Left ventricle myocardium inferior (tissue), 1 donor: ENCODE measurements at places on chromosomes 6 and 20. TPM values are rescaled to one million over a fixed set of nuclear protein-coding genes. Genes with fewer than 3 reads are reported as not detected.

Gene NEURL2
- total RNA-seq: 7.6 TPM

DNA sequence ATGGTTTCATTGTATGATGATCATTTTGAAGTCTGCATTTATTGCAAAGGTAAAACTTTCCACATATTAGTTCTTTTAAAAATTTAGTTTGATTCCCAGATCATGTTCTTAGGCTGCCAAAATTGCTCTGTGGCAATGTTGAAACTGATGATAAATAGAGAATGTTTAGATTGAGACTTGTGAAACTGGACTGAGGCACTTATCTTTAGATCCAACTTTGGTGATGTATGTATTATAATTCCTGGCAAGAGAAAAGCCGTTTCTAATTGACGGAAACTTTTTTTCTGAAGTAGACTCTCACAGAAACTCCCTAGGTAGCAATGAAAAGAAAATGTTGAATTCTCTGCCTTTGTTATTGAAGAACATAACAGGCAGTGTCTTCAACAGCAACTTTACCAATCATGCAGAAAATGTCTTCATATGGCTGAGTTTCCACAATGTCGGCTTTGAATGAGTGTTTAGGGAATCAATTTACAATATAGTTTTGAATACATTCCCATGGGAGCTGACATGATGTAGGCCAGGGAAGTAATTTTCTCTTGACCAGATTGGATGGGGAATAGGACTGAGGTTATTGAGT lies 456.2 kb downstream of the CD109 start:
- no peaks in the 10 kb centered on the region for H3K4me1 ChIP-seq
- DNase-seq: no peak
- no peaks in the 10 kb centered on the region for H3K36me3 ChIP-seq
- H3K4me3 ChIP-seq: no peak overlapping the region
- no peak overlapping the region for H3K27ac ChIP-seq

DNA sequence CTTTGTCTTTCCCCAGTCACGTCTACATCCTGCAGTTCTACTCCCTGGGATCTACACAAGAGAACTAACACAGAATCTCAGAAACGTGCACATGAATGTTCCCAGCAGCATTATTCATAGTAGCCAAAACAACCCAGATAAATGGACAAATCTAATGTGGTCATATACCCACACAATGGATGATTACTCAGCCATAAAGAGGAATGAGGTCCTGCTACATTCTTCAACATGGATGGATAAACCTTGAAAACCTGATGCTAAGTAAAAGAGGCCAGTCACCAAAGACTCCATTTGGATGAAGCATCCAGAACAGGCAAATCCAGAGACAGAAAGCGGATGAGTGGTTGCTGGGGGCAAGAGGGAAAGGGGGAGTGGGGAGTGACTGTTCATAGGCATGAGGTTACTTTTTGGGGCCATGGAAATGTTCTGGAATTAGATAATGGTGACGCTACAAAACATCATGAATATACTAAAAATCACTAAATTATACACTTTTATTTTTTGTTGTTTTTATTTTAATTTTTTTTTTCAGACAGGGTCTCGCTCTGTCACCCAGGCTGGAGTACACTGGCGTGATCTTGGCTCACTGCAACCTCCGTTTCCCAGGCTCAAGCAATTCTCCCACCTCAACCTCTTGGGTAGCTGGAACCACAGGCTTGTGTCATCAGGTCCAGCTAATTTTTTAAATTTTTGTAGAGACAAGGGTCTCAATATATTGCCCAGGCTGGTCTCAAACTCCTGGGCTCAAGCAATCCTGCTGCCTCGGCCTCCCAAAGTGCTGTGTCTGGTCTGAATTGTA lies 50.8 kb upstream of the DSN1 start:
- H3K36me3 ChIP-seq: peaks cover 52% of the 10 kb centered on the region
- no peak overlapping the region for H3K27ac ChIP-seq
- H3K4me1 ChIP-seq: peaks cover 82% of the 10 kb centered on the region
- no peaks in the 10 kb centered on the region for H3K27me3 ChIP-seq

DNA sequence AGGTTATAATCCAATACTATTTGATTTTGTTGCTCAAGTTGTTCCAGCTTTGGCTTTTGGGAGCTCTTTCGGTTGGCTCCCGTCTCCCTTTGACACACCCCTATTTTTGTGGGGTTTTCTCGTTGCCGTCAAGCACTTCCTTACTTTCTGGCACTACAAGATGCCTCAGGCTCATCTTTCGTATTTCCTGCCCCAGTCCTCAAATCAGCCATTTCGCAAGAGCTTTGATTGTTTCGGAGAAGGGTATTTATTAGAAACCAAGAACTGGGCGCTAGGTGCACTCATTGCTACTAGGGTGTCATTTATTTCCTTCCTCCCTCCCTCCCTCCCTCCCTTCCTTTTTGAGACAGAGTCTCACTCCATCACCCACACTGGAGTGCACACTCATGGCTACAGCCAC lies 13.3 kb upstream of the SOX12 start:
- H3K27ac ChIP-seq: no peak overlapping the region
- no peak overlapping the region for H3K4me3 ChIP-seq
- no peak for DNase-seq

Gene ZMYND8
- 37.9 TPM for total RNA-seq

Gene PTPRT
- total RNA-seq: 0.08 TPM

Gene ZFP57
- not detected for total RNA-seq

DNA sequence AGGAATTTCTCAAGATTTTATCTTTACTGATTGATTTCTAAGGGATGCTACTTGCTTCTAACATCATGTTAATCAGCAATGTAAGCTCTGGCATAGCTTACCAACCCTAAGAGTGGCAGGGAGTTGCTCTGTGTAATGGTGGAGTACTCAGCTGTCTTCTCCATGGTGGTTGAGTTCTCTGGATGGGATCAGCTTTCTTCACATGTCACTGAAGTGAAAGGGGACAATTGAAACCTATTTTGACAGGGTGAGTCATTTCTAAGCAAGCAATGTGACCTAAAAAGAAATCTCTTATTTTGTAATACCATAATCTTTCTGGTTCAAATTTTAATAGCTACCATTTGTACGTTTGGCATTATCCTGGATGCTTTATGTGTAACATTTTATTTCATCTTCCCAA lies 430.4 kb downstream of the GJA1 start:
- no peak overlapping the region for H3K4me3 ChIP-seq
- H3K27me3 ChIP-seq: no peaks in the 10 kb centered on the region
- H3K4me1 ChIP-seq: no peaks in the 10 kb centered on the region
- no peak overlapping the region for H3K27ac ChIP-seq
- no peaks in the 10 kb centered on the region for H3K36me3 ChIP-seq

DNA sequence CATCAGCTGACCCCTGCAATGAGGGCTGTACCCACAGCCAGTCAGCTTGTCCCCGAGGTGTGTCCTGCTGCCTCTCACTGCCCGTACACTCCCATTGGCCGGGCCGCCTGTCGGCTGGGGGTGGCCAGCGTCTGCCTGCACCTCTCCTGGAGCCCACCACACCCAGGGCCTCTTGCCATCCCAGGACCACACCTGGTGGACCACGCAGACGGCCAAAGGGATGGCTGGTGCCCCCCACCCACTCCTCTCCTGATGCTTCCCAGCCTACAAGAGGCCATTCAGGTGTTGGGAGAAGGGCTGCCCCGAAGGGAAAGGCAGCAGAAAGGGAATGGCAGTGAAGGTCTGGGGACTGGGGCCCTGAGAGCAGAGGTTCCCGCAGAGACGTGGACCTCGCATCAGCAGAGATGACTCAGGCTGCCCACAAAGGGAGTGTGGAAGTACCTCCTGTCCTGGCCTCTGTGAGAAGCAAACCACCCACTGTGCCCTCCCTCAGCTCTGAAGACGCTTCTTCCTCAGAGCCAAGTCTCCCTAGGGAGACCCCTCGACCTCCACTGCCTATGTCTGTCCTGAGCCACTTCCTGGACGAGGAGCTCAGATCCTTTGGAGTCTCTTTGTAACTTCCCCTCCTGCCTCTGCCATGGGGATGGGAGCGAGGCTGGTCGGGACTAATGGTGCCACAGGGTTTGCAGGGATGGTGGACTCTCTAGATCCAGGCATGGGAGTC lies 60.9 kb downstream of the PYGB start:
- peaks cover 29% of the 10 kb centered on the region for H3K4me1 ChIP-seq
- no peak for DNase-seq
- no peak overlapping the region for H3K27ac ChIP-seq
- H3K36me3 ChIP-seq: peaks cover 19% of the 10 kb centered on the region

DNA sequence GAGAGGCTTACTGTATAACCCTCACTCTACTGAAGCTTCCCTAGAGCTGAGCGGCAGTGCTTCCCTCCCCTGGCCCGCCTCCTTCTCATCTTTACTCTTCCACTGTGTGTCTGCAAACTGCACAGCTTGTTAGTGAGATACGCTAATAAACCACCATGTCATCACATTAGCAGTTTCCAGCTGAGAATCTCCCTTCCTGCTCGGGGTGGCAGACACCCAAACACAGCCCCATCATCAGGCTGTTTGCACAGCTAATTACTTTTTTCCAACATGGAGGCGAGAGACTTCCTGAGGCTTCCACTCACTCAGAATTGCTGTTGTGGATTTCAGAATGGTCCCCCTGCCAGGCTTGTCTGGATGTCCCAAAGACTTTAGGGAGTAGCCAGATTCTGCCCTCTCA lies 444.9 kb upstream of the SULF2 start:
- no peak for DNase-seq
- peaks cover 10% of the 10 kb centered on the region for H3K27me3 ChIP-seq
- H3K4me3 ChIP-seq: no peak overlapping the region
- H3K27ac ChIP-seq: no peak overlapping the region

DNA sequence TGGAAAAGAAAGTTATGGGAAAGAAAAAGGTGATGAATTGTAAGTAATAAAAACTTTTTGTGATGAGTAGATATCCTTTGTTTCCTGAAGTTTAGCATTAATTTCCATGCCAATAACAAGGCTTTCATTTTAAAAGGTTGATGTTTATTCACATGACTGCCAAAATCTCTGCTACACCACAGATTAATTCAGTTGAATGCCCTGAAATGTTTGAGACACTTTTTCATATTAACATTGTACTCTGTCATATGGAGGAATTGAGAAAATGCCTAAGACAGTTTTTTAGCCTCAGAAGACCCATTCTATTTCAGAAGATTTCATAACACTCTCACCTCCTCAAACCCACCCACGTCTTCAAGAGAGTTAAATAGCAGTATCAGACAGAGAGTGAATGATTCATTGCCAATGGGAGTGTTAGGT lies 115.5 kb downstream of the ADGRG6 start:
- H3K36me3 ChIP-seq: no peaks in the 10 kb centered on the region
- DNase-seq: no peak
- H3K27me3 ChIP-seq: no peaks in the 10 kb centered on the region
- H3K4me3 ChIP-seq: no peak overlapping the region
- no peak overlapping the region for H3K27ac ChIP-seq

DNA sequence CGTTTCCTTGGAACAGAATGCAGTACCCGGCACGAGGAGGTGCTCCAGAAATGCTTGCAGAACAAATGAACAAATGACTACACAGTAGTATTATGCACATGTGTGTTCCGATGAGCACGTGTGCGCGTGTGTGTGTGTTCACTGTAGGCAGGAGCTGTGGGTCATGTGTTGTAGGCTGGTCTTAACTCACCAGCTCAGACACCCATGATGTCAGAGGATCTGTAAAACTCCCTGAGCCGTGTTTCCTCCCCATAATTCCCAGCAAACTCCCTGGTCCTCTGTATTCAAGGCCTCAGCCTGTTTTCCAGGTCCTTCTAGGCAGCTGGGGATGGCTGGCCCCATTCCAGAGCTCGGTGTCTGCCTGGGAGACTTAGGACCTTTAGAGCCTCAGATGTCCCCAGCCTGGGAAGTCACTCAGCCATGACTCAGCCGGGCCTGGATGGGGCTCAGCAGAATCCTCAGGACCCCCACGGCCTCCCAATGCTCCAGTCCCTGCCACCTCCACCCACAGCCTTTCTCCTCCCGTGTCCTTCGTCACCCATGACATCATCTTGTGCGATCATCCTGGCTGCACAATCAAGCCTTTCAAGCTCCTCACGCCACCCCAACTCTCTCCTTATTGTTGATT lies 475.0 kb upstream of the SULF2 start:
- peak; percentile 34 for DNase-seq
- no peak overlapping the region for H3K27ac ChIP-seq
- H3K4me3 ChIP-seq: no peak overlapping the region
- H3K4me1 ChIP-seq: no peaks in the 10 kb centered on the region
- no peaks in the 10 kb centered on the region for H3K36me3 ChIP-seq
- H3K27me3 ChIP-seq: peaks cover 9% of the 10 kb centered on the region

DNA sequence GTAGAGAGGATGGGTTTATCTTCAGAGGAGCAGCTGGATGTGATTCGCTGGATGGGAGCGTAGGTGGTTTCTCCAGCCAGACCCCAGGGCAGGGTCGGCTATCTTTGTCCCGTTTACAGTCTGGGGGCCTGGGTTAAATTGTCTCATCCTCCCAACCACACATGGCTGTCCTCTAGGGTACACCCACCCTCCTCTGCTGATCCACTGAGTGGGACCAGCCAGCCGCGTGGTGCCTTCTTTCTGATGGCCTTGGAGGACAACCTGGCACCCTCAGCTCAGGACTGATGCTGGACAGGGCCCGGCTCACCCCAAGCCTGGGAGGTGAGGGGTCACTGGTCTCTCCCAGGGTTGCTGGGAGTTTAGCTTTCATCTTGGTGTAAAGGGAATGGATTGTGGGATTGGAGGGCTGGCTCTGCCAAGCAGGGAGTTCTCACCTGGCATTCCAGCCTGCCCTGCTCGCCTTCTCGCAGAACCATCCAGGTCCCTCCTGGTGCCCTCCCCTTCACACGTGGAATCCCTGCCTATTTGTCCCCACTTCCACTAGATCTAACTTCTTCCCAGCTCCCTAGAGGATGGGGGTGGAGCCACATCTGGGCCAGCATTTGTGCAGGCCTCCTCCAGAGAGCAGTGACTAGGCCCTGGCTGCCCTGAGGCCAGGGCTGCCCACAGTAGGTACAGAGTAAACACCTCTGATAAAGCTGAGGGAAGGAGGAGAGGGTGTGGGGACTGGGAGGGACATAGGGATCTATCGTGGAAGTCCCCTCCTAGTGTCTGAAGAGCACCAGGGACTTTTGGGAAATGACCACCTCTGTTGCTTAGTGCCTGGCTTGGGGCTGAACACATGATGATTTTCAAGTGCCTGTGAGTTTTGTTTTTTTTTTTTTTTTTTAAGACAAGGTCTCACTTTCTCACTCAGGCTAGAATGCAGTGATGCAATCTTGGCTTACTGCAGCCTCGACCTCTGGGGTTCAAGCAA lies 1.6 kb downstream of the ITPR3 start:
- H3K27ac ChIP-seq: peak overlapping the region; percentile 97
- H3K27me3 ChIP-seq: peaks cover 13% of the 10 kb centered on the region
- H3K4me1 ChIP-seq: peaks cover 60% of the 10 kb centered on the region
- peak overlapping the region; percentile 82 for H3K4me3 ChIP-seq

Gene SLC35F1
- total RNA-seq: 6.4 TPM

Gene FOXA2
- not detected for total RNA-seq

DNA sequence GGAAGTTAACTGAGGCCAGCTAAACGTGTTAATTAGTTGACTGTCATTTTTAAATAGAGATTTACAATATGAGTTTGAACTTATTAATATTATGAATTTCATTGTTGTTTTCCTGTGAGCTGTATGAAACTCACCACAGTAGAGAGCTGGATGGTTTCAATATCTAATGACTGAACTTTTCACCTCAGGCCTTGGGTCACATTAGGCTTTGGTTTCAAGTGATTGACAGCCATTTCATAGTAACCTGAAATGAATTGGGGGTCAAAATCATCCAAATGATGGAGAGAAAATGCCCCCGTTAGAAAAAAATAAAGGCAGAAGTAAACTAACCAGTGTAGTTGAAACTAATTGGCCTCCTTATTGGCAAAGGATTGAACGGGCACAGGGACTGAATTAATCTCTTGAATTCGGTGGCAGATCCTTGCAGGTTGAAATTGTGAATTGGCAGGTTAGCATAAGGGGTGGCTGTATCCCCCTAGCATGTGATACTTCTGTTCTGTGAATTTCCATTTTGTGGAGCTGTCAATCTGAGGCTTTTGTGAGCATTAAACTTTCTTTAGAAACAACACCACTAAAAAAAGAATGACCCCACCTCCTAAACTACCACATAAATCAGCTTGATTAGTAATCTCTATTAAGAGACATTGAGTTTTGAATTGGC lies 155.1 kb upstream of the MMS22L start:
- no peak overlapping the region for H3K27ac ChIP-seq
- no peak overlapping the region for H3K4me3 ChIP-seq
- no peaks in the 10 kb centered on the region for H3K27me3 ChIP-seq
- H3K4me1 ChIP-seq: peaks cover 5% of the 10 kb centered on the region
